ENCODE measurements at places on chromosomes 6 and 20.

- no peak for DNase-seq
Measured at GRCh38 chr6:135236732-135237131, 55.6 kb downstream of the MYB start.

DNA sequence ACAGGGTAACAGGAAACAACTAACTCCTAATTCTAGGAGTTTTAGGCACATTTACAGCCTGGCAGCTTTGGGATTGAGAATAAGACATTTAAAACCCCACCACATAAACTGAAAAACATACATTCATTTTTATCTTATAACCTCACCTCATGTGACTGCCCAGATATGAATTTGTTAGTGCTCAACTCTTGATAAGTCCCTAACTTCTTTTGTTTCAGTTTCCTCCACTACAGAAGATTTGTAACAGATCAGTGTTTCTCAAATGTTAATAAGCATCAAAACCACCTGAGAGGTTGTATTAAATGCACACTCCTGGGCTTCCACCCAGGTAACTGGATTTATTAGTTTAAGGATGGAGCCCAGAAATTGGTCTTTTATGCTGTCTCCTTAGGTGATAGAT, 190.1 kb upstream of the ARID1B start:
- DNase-seq: no peak

DNA sequence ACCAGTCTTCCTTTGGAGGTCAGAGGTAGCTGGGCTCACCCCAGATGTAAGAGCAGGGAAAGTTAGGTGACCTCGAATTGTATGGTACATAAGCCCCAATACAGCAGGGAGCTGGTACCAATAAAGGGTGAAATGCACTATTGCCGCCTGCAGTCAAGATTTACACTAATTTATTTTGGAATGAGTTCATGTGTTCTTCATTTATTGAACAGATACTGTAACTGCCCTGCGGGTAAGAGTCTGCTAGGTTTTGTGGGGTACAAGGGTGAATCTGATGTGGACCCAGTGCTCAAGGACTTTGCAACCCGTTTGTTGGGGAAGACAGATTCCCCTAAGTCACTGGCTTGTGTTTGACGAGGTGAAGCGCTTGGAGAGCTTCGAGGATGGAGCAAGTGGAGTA, 2.5 kb upstream of the DNAJC5 start:
- no peak for DNase-seq

GRCh38 chr6:53294095-53294494, 54.7 kb downstream of the ELOVL5 start:
- DNase-seq: no peak

DNA sequence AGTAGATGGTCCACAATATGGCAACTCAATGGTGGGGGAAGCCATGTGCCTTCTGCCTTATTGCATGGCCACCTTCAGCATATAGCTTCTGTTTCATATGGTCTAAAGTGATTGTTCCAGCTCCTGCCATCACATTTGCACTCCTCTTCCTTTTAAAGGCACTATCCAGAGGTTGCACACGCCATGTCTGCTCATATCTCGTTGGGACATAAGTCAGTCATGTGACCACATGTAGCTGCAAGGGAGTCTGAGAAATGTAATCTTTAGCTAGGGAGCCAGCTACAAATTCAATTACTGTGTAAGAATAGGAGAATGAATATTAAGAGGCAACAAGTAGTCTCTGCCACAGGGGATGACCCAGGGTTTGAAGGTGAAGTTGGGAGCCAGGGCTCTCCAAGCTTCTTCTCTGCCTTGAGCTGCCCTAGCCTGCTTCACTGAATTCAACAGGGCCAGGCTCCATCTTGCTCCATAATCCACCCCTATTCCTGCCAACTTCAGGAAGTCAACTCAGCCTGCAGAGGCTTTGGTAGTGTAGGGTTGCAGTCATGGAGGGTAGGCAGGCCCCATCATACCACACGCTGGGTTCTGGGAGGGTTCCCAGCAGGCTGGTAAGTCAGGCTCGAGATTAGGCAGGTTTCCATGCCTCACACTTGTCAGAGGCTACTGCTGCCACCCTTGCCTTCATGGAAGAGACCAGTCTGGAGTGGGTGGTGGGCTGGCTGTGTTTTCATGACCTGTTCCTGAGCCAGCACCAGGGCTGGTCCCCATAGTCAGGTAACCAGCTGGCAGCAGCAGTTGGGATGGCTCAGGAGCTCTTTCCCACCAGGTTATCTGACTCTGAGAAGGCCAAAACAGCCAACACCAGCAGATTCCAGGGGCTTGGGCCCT, 56.7 kb upstream of the SAYSD1 start:
- no peak for DNase-seq

DNA sequence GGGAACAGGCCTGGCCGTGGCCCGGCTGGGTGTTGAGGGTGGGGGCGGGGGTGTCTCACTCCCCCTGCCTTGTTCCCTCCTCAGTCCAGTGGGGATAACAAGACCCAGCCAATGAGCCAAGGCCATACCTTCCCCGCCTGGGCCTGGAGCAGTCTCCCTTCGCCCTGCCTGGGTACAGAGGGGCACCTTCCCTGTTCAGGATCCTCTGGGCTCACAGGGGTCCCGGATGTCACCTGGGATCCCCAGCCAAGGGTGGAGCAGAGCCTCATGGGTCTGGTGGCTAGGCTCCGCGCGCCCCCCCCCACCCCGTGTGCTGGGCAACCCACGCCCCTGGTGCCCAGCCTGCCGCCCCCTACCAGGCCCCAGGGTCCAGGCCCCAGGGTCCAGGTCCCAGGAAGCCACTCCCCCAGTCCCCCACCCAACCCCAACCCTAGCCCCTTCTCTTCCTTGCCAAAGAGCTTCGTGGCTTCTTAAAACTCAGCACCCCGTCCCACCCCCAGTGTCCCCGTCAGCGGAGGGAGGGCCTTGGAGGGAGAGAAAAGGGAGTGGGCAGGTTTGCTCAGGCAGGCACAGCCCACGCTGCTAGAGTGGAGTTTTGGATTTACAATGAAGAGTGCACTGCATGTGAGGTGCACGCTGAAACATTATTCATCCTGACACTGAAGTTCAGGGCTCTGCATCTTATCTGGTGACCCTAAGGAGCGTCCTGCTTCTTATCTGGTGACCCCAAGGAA, 11.8 kb downstream of the HRH3 start:
- DNase-seq: no peak

Data from activated gamma-delta T cell treated with anti-CD3 and anti-CD28 coated beads, Interleukin-2, amount 50 U/mL, for 16 hours (primary cell).